Renal cortex interstitium (tissue), 15 donors: ENCODE measurements at places on chromosomes 2 and 18. TPM values are rescaled to one million over a fixed set of nuclear protein-coding genes. Genes with fewer than 3 reads are reported as not detected.

TGFA gene
- 21.2 TPM for polyA plus RNA-seq

B3GNT7 gene
- polyA plus RNA-seq = 4.1 TPM

RAX gene
- polyA plus RNA-seq = not detected

UGT1A8 gene
- not detected for polyA plus RNA-seq

KLHL14 gene
- polyA plus RNA-seq = 28.0 TPM

INSIG2 gene
- 40.2 TPM for polyA plus RNA-seq

KDM3A gene
- polyA plus RNA-seq = 57.7 TPM

LYG2 gene
- polyA plus RNA-seq = 0.56 TPM

PKDCC gene
- polyA plus RNA-seq = 334 TPM

FAM237A gene
- polyA plus RNA-seq = not detected

IL1R2 gene
- polyA plus RNA-seq = 0.27 TPM

PEX13 gene
- polyA plus RNA-seq = 30.3 TPM

GPR35 gene
- 1.9 TPM for polyA plus RNA-seq

DPYSL5 gene
- polyA plus RNA-seq = 4.4 TPM

UGT1A9 gene
- 6.2 TPM for polyA plus RNA-seq

NEUROD1 gene
- polyA plus RNA-seq = not detected

KCMF1 gene
- polyA plus RNA-seq = 44.9 TPM

SNTG2 gene
- 2.4 TPM for polyA plus RNA-seq

GKN1 gene
- polyA plus RNA-seq = not detected
